ENCODE measurements at places on chromosomes 3 and 15.

- DNase-seq, result no peak
Observed at GRCh38 chr3:126498929-126499328, 18.6 kb downstream of the UROC1 start.

DNA sequence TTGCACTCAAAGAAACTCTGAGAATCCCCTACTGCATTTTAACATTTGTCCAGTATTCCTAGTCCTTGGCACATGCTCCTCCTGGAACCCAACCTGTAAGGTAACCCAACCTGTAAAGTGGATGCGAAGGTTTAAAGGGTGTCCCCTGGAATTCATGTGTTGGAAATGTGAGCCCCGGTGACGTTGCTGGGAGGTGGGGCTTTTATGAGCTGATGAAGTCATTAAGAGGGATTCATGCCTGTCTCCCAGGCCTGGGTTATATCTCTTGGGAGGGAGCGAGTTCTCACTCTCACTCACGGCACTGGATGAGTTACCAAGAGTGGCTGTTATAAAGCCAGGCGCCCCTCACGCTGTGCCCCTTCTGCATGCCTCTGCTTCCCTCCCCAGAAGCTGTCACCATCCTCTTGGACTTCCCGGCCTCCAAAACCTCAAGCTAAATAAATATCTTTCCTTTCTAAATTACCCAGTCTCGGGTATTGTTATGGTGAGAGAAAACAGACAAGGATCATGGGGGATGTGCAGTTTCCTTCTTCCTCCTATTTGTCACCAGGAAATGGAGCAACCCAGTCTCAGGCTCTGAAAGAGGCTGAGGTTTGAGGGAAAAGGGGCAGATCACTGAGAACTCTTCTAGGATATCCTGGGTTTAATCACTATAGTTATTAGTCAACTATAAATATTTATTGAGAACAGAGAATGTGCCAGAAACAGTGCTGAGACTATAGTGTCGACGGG, 7.6 kb downstream of the XXYLT1 start:
- no peak for DNase-seq

GRCh38 chr3:160665784-160666526, 11.0 kb upstream of the ARL14 start:
- DNase-seq, result no peak

DNA sequence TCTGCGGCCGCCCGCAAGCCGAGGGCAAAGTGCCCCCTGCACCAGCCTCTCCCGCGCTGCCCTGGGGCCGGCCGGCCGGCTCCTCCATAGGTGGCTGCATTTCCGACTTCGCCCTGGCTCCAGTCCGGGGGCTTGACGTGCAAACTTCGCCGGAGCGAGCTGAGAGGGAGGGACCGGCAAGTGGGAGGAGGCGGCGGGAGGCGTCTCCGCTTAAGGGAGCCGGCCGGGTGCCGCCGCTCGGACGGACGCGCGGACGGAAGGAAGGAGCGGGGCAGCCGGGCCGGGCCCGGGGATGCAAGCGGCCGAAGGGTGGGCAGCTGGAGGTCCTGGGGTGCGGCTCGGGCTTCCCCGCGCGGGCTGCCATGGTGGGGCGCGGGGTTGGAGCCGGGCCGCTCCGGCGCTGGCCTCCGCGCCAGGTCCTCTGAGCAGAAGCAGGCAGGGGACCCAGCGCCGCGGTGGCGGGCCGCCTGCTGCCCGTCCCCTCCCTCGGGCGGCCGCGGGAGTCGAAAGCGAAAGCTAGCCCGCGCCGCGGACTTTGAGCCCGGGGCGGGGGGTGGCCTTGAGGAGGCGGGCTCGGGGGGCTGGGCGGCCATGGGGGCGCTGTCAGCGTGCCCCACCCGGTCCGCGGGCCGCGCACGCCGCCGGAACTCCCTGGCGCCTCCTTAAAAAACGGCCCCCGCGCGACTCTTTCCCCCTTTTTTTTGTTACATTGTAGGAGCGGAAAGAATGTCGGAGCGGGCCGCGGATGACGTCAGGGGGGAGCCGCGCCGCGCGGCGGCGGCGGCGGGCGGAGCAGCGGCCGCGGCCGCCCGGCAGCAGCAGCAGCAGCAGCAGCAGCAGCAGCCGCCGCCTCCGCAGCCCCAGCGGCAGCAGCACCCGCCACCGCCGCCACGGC, at the start of gene SCAANT1:
Gene SCAANT1, minus strand, starts transcription at position 511 of the 895 bp plus-strand sequence.
- DNase-seq, result peak; percentile 5

- DNase-seq, result no peak
Observed at GRCh38 chr15:93997071-93997658, 234.2 kb upstream of the MCTP2 start.

GRCh38 chr3:179000144-179000543, 71.5 kb downstream of the ZMAT3 start:
- no peak for DNase-seq

- no peak for DNase-seq
Observed at GRCh38 chr3:111666041-111666735, 71.0 kb upstream of the ZBED2 start.

DNA sequence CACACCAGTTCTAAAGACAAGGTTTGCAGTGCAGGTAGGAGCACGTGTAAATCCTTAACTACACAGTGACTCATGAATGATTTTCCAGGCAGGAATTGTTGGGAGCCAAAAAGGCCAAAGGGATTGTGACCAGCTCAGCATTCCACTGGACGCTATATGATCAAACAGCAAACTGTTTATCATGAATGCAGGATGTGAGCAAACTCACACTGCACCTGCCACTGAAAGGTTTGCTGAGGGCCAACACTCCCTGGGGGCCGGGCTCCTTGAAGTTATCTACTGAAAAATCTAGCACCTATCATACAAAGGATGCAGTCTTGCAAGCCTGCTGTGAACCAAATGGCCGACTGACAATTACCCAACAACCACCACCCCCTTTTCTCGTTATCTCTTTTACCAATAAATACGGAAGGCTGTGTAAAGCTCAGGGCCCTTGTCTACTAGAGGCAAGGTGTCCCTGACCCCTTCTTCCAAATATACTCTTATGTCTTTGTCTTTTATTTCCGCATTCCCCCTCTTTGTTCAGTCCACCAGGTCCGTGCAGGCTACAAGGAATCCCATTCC, 11.5 kb upstream of the DNASE1L3 start:
- DNase-seq, result no peak

- no peak for DNase-seq
Observed at GRCh38 chr15:68725736-68726135, 95.0 kb downstream of the ANP32A start.

GRCh38 chr3:159455741-159456181, 532.9 kb upstream of the IL12A start:
- DNase-seq, result no peak

- DNase-seq, result no peak
Observed at GRCh38 chr15:98966091-98966787, 41.4 kb downstream of the PGPEP1L start.

- DNase-seq, result no peak
Observed at GRCh38 chr15:99921101-99921500, 187.9 kb upstream of the LYSMD4 start.

- no peak for DNase-seq
Observed at GRCh38 chr3:139934613-139935015, 371 bp upstream of the CLSTN2 start.

- DNase-seq, result no peak
Observed at GRCh38 chr3:168648321-168648720, 552.6 kb upstream of the GOLIM4 start.

- no peak for DNase-seq
Observed at GRCh38 chr3:144032531-144033239, 61.1 kb downstream of the DIPK2A start.

DNA sequence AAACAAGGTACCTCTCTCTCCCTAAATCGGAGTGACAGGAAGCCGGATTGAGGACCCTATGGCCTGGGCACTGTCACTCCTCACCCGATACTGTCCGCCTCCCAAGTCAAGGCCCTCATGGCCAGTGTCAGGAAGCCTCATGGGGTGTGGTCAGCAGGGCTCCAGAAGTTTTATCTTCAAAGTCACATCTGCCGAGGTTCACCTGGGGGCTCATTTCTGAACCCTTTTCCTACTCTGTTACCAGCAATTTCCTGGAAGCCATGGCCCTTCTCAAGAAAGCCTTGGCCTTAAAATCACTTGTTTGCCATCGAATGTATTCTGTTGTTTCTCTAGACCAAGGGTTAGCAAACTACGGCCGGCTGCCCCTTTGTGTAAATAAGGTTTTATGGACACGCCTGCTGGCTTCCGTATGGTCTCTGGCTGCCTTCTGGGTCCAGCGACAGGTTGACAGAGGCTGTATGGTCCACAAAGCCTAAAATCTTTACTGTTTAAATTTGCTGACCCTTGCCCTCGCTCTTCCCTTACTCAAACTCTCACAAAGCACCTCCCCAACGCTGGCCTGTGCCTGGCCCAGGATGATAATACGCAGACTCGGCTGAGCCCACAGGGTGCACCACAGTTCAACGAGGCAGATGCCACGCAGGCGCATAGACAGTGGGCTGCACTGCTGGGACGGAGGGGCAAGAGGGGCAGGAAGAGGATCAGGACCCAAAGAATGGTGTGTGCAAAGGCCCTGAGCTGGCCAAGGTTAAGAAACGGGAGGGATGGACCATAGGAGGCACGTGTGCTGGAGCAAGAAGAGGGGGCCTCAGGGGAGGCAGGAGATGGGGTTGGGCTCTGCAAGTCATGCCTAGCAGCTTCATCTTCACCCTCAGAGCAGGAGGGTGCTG, 24.7 kb upstream of the DUSP7 start:
- no peak for DNase-seq

- DNase-seq, result no peak
Observed at GRCh38 chr15:32855942-32856341, 138.1 kb downstream of the GREM1 start.

DNA sequence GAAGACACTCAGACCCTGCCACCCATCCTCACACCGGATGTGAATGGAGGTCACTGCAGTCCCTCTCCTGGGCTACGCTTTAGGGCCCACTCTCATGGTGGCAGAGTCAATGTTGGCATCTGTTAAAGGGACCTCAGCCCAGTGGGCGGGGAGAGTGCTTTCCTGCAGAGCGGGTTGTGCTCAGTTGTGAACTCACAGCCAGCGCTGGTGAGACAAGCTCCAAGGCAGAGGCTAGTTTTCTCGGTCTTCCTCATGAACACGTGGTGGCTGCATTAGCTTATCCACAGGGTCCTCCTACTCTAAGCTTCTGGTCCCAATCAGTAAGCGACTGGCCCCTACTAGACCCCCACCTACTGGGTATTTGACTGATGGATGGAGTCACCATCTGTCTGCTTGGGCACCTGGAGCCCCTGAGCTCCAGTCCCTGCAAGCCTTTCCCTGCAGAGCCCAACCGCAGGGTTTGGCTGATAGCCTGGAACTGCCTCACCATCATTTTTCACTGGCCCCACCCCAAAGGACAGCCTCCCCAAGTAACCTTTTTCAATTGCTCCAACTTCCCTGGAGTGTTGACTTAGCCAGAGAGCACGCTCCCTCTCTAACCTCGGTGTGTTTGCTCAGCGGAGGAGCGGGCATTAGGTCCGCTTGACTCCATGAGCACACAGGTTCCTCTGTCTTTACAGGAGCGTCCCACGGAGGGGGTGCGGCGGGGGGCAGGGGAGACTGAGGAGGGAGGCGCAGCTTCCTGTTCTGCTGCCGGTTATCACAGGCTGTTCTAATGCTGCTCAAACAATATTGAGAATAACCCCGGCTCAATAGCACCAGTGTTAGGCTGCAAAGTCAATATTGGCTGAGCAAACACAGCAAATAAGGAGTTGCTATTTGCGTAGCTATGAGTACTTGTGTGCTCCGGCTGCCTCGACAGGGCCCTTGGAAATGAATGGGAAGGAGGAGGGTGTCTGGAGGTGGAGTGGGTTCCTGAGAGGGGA, 141.7 kb downstream of the RPLP1 start:
- no peak for DNase-seq
